ENCODE measurements at places on chromosomes 13 and 19.

DNA sequence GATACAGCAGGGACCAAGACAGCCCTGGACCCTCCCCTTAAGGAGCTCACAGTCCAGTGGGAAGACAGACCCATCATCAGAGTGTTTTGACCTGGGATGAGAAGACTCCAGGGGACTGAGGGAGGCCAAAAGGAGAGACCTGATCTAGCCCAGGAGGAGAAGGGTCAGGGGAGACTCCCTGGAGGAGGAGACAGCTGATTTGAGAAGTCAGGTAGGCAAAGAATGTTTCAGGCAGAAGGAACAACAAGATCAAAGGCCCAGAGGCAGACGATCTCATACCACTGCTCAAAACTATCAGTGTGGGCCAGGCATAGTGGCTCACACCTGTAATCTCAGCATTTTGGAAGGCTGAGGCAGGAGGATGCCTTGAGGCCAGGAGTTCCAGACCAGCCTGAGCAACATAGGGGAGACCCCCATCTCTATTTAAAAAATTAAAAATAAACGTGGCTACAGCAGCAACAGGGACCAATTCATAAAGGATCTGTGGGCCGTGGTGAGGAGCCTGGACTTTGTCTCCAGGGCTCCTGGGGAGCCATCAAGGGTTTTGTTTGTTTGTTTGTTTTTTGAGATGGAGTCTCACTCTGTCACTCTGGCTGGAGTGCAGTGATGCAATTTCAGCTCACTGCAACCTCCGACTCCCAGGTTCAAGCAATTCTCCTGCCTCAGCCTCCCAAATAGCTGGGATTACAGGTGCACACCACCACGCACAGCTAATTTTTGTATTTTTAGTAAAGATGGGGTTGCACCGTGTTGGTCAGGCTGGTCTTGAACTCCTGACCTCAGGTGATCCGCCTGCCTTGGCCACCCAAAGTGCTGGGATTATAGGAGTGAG, 2.2 kb upstream of the COX6B1 start:
- DNase-seq = no peak

DNA sequence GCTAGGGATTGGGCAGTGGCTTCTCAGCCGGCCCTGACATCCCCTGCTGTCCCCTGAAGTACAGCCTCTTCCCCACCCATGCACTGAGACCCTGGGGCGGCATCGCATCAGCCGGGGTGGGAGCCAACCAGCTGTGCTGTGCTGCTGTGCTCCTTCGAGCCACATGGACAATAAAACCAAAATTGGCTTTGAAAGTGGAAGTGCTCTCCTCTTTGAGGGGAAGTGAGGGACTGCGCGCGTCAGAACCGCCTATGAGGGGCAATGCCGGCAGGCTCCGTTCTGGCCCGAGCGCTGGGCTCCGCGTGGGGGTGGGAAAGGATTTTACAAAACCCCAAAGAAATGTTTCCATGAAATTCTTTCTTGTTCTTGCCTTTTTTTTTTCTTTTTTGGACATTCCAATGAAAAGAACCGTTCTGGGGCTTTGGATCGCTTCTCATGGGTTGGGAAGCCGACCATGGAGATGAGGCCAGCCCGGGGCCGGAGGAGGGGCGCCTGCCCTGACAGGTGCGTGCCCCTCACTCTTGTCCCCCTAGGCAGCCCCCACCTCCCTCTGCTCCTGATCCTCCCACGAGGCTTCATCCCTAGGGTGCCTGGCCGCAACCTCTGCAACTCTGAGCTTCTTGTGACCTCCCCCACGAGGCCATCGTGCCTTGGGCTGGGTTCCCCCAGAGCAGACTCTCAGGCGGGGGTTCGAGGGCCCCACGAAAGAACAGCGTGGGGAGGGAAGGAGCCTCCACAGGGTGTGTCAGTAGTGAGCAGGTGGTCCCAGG, 22.6 kb downstream of the KLHL26 start:
- DNase-seq = peak; percentile 83

- DNase-seq = no peak
These were observed 81.4 kb upstream of the PCDH8 start for GRCh38 chr13:52929846-52930245.

GRCh38 chr13:111448504-111448903, 128.1 kb downstream of the TEX29 start:
- no peak for DNase-seq

- DNase-seq = no peak
These were observed 12.6 kb downstream of the DNASE2 start for GRCh38 chr19:12868540-12869112.

Data from sciatic nerve (tissue), 2 donors.